Pulmonary artery endothelial cell (primary cell): ENCODE measurements at places on chromosomes 4 and X. TPM values are rescaled to one million over a fixed set of nuclear protein-coding genes. Genes with fewer than 3 reads are reported as not detected.

GRCh38 chrX:78199851-78200250, 60.4 kb upstream of the TAF9B start:
- no peak for DNase-seq

DNA sequence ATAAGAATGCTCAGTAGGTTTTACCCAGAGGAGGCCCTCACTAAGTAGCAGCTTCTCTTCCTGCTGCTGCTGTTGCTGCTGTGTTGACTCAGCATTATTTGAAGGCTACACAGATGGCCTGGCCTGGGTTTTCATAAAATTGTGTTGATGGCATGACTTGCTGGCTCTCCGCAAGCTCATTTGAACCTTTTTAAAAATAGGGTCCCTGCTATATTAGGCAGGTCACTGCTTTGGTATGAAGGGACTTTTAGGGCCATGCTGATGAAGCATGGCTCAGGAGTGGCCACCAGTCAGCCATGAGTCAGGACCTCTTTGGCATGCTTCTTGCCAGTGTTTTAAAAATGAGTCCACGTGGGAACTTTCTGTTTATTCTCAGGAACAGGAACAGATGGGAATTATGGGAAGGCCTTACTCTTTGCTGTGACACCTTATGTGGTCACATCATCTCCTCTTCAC, 128.7 kb downstream of the MID1IP1 start:
- no peak for DNase-seq

DNA sequence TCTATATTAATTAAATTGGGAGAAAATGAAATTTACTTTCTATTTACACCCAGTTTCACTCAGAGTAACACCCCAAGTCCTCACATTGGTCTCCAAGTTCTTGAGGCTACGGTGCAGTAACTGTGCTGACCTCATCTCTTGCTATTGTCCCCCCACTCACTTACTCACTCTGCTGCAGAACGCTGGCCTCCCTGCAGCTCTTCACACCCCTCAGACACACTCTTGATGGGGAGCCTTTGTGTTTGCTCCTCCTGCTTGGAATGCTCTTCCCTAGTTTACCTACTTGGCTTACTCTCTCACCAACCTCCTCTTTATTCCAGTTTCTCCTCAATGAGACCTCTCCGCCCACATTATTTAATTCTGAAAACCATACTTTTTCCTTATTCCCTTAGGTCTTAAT, 22.2 kb upstream of the SPARCL1 start:
- DNase-seq, result no peak

GRCh38 chr4:151004222-151004621, 10.9 kb downstream of the LRBA start:
- peak; percentile 30 for DNase-seq

DNA sequence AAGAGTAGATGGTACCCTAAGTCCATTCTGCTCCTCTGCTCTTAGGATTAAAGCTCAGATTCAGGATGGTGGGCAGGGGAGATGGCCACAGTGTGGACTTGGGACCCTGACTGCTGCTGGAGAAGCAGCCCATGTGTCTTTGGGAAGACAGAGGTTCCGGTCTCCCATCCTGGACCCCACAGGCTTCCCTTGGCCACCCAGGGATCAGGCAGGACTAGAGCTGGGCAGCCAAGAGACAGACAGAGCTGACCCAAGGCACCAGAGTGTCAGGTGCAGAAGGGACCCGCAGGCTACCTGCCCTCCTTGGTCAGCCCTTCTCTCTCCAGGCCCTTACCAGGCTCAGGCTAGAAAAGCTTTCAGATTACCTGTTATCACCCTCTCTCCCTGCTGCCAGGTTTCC, 25.7 kb upstream of the SHROOM4 start:
- DNase-seq, result no peak

GRCh38 chr4:76301068-76301774, 5.3 kb upstream of the STBD1 start:
- no peak for DNase-seq

DNA sequence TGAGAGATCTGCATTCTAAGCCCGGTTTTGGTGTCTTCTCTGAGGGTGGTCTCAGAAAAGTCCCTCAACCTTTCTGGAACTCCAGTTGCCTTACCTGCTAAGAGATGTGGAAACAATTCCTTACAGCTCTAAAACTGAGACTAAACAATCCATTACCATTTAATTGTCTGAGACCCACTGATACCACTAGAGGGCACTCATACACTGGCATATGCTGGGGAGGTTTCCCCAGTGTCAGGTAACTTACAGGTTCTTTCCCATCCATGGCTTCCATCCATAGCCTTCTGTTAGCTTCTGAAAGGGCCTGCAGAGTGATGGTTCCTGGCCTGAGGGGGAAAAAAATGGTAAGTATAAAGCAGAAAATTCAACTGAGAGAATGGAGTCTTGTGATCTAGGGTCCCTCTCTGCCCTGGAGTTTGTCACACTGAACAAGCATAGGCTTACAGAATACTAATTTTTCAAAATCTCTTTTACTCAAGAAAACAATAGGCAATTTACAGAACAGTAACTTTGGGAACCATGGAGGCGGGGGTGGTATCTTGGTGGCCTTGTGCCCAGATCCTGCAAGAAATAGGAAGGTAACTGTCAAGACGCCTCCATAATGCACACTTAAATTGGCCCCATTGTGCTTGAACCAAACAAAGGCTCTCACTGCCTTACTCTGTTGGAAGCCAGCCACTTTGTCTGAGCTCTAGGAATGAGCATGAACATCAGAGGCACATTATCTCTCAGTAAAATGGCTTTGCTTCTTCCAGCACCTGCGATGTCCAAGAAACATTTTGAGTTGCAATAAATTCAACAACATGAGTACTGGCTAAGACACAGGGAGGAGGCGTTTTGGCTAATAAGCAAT, 236.1 kb downstream of the OPHN1 start:
- no peak for DNase-seq

GRCh38 chrX:150582338-150582948, 14.0 kb downstream of the MTM1 start:
- no peak for DNase-seq

GAGE13 gene
- total RNA-seq, result not detected in 2 replicates

- no peak for DNase-seq
These were observed 149.3 kb upstream of the CYSLTR1 start for GRCh38 chrX:78476701-78477100.
